Ecto neural progenitor cell (in vitro differentiated cells): ENCODE measurements at places on chromosomes 1 and 21.

- no peak for DNase-seq
These were observed 99.9 kb downstream of the NPHP4 start for GRCh38 chr1:5892329-5892728.

- no peak for DNase-seq
These were observed 134.6 kb upstream of the KCNK1 start for GRCh38 chr1:233479110-233479890.

- no peak for DNase-seq
These were observed 2.9 kb downstream of the KRTAP10-7 start for GRCh38 chr21:44603109-44603875.

- DNase-seq: peak; percentile 67
These were observed 391.6 kb upstream of the VAMP3 start for GRCh38 chr1:7379441-7379971.

DNA sequence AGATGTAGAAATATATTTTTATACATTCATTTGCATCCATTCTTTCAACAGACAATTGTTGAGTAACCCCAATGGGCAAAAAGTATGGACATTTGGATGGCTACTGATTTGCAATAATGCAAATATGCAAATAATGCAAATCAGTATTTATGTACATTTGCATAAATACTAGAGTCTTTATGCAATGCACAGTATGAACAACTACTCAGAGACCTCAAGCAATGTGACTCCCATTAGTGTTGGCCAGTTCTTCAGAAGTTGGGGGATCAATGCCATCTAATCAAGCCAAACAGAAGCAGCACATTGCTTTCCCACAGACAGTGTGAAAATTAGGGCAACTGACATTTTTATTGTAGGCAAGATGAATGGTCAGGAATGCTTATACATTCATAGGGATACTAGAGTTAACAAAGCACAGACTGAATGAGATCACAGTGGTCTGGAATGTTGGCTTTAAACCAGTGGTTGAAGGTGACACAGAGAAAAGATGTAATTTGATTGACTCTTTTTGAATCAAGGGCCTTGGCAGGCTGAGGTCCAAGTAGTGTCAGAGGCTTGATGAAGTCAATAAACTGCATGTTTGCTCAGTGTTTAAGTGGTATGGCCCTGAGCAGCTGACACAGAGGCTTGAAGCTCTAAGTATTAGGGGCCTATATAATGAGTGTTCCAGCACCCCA lies 256.6 kb downstream of the CTH start:
- DNase-seq: no peak

DNA sequence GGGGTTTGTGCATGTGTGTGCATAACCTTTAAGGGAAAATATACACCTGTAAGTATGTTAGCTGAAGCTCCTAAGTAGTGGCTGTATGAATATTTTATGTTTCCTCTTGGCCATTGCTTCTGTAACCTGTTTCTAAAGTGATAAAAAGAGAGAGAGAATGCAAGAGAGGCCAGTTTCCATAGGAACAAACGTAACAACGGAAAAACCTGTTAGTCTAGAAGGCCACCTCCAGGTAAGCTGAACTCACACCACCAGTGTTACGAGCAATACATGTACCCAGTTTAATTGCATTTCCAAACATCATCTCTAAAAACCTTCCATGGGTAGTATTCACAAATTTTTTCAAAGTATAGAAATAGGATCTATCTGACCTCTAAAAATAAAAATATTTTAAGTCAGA lies 63.1 kb downstream of the PLPPR4 start:
- DNase-seq: no peak

GRCh38 chr1:205538235-205538840 lies 33.9 kb downstream of the CDK18 start:
- DNase-seq: peak; percentile 35

DNA sequence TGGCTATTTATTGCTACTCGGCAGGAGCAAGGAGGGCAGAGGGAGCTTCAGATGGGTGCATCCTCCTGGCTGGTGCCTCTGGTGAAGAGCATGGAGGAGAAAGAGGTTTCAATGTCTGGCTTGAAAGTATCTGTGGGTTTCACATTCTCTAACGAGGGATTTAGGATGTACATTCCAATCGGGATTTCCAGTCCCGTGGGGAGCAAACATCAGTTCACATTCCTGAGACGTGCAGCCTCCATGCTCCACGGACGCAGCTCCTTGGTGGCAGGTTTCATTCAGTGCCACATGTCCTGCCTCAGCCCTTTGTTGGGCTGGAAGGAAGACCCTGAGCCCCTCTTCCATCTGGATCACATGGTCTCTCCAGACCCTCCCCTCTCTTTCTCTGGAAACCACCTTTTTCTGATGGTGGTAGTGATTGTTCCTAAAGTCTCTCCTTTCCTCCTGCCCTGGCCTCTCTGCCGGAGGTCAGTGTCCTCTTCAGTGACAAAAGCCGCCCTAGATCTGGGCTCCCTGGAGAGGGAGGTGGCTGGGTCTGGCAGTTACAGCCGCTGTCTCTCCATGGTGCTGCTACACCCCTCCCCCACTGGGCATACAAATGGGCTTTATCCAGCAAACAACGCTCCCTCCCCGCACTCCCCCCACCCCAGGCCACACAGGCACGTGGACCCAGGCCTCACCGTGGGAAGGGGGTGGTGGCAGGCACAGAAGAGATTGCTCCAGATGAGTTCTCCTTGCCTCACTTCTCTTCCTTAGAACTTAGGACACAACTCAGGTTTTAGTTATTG lies 826 bp upstream of the CA14 start:
- DNase-seq: peak; percentile 77

DNA sequence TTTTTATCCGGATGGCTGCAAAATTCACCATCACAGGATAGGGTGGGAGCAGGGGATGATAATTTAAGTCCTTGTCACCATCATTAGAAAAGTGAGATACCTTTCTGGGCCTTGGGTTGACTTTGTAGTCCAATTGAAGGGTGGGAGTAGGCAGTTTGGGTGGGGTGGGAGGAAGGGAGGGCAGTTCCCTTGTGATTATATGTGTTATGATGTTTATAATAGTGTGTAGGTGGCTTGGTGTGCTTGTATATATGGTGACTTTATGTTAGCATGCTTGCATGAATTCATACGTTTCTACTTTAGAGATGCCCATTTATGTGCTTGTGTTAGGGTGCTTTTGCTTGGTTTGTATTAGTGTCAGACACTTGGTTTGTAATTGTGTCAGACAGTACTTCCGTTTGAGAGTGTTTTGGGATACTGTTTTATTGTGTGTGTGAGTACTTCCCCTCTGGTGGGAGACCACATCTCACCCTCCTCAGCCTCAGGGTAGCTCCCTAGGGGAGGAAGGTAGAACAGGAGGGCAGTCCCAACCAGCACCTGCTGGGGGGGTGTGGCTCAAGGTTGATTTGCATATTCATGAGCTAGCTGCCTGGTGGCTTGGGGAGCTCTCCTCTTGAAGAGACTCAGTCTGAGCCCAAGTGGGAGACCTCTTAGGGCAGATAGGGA lies 6.3 kb upstream of the POU3F1 start:
- DNase-seq: no peak

GRCh38 chr21:24514081-24514733 lies 1093.1 kb downstream of the MRPL39 start:
- DNase-seq: no peak

DNA sequence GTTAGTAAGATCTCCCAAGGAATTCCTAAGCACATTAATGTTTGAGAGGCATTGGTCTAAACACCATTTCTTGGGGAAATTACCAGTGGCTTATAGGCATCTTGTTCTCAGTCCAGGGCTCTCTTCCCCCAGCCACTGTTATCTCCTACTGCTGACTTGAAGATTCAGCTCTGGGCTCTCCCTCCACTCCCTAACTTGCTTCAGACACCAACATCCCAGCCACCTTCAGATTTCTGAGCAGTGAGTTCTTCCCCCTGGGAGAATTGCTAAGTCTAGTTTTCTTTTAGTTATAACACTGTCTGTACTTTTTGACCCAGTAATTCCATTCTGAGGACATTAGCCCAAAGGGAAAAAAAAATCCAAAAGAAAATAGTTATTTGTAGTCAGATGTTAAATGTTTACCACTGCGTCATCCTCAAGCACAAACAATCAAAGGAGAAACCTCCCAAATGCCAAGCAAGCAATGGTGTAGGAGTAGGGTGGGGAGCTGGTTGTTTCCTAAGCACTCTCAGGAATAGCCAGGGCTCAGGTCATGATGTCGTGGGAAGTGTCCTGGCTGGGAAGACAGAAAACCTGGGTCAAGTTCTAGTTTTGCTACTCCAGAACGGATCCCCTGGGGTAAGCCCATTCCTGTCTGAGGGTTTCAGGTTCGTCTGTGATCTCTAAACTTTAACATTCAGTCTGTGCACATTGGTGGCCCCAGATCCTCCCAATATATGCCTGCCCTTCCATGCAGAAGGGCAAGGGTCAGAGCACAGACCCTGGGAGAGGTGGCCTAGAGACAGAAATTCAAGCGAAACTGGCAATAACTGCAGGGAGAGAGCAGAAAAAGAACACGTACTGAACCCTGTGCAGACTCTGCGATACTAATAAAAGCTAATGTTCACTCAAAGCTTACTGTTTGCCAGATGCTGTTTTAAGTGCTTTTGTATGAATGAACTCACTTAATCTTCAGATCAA lies 191.1 kb upstream of the FGGY start:
- DNase-seq: no peak

- DNase-seq: peak; percentile 24
These were observed 115.4 kb upstream of the EDN2 start for GRCh38 chr1:41599912-41600311.

GRCh38 chr1:9529190-9529589 lies 10.1 kb upstream of the SLC25A33 start:
- DNase-seq: no peak

DNA sequence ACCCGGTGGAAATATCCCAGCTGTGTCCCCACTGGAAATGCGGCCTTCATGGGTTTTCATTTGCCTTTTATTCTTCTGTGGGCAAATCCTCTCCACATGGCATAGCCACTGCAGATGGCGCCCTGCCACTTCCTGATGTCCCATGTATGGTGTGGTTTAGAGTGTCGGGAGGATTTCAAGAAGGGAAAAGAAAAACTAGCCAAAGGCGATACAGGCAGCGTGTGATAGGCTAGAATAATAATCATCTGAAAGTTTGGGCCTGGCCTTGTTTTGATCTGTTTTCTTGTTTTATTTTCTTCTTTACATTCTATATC lies 123.6 kb downstream of the PEX14 start:
- DNase-seq: no peak

GRCh38 chr1:67059346-67059745 lies 5.4 kb upstream of the SLC35D1 start:
- no peak for DNase-seq

DNA sequence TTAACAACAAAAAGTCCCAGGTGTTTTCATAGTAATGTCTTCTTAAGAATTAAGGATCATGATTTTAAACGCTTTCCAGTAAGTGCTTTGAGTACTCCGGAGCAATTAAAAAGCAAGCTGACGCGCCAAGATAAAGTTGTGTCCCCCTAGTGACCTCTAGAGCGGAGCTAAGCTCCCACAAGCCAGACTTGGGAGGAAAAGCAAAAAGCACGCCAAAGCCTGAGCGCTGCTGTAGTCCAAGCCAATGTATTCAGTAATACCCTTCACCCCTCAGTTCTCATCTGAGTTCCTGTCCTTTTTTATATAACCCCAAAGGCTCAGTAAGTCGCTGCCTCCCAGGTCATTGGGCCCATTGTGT lies 3.5 kb upstream of the SLC44A5 start:
- DNase-seq: no peak

DNA sequence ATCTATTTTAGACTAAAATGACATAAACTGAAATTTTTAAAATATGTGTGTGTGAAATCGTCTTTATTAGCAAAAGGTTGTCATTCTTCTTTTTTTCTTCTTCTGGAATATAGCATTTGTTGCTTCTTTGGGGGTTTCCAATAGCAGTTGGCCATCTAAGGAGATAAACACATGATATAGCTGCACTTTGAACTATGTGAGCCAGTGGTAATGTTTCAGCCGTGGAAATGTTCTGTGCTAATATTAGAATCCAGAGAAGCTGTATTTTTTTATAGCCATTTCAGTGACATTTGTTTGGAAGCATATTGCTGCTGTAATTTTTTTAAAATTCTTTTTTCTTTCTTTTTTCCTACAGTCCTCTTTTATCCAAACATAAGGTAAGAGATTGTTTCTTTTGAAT lies 75.1 kb downstream of the CNST start:
- DNase-seq: no peak

DNA sequence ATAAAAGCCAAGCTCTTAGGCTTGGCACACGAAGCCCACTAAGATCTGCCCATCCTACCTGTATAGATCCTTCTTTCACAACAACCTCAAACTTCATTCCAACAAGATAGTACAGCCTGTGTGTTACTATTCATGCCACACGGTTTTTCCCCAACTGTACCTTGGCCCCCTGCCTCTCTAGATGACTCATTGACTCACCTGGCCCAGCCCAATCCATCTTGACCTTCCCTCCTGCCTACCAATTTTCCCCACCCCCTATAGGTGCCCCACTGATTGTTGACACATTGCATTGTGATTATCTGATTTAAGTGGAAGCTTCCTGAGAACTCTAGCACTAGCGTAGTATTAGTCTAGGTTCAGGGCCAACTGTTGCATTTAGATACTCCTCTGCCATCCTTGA lies 2.0 kb upstream of the CD101 start:
- no peak for DNase-seq

GRCh38 chr1:46043458-46044017 lies 88.9 kb downstream of the PIK3R3 start:
- no peak for DNase-seq

DNA sequence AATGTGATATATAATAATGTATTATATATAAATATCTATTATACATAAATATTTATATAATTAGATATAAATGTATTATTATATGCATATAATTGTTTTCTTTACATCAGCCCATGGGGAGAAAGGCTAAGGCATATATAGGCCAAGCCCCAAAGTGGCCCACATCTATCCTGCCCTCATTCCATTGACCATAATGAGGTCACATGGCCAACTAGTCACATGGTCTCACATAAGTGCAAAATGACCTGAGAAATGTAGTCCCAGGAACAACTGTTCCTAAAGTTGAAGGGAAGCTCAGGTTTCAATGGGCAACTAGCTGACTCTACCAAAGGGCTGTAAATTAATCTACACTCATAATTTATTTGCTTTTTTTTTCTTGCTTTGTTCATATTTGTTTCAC lies 14.5 kb upstream of the CCDC185 start:
- no peak for DNase-seq

- DNase-seq: no peak
These were observed 14.6 kb upstream of the PTGFRN start for GRCh38 chr1:116895073-116895472.

DNA sequence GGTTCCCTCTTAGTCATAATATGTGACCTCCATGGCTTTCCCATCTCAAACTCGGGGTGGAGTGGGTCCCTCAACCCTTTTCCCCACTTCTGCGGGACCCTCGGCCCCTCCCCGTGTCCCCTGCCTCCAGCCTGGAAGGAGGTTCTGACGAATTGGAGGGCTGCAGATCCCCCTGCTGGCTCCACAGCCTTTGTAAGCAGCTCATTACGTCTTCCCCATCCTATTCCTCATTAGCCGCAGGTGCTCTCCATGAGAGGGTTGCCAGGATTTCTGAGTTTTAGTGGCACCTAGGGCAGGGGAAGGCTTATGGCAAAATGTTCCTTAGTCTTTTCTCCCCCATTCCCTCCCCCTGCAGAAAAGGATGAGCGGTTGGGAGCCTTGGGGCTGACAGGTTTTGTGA lies 8.3 kb downstream of the ACTL8 start:
- DNase-seq: no peak
